Activated T-cell treated with anti-CD3 and anti-CD28 coated beads, Interleukin-2, amount 50 U/mL, for 72 hours (primary cell): ENCODE measurements at places on chromosomes 11 and 22.

- DNase-seq, result no peak
These were observed 2.6 kb upstream of the PATL1 start for GRCh38 chr11:59671471-59671870.

GRCh38 chr22:47168441-47168840 lies 406.0 kb downstream of the TBC1D22A start:
- DNase-seq, result no peak

DNA sequence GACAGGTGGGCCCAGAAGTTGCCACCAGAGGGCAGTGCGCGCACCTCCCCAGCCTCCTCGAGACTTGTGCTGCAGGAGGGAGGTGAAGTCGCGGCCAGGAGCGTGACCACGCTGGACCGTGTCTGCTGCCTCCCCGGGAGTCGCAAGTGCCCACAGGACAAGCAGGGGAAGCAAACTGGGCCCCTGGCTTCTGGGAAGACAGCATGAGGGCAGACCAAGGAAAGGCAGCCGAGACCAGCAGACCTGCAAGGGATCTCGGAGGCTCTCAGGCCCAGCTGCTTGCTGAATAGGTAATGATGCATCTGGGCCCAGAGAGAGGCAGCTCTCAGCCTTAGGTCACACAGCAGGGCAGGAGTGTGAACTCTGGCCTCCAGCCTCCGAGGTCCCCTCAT lies 17.0 kb upstream of the IL2RB start:
- peak; percentile 89 for DNase-seq

DNA sequence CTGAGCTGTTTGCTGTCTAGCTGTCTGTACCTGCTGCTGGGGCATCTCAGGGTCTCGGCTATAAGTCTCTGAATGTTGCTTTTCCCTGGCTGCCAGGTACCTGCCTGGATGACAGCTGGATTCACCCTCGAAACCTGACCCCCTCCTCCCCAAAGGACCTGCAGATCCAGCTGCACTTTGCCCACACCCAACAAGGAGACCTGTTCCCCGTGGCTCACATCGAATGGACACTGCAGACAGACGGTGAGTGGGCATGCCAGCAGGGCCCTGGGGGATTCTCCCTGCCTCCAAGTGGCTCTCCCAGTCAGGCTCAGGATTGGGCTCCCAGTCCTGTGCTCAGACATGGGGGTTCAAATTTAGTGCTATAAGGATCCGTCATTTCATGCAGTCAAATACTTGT lies 12.9 kb downstream of the IL17RA start:
- DNase-seq, result no peak
